Activated T-helper 17 cell treated with anti-CD3 and anti-CD28 coated beads, Interleukin-2, amount 50 U/mL, for 72 hours (primary cell): ENCODE measurements at places on chromosomes 3 and 15. TPM values are rescaled to one million over a fixed set of nuclear protein-coding genes. Genes with fewer than 3 reads are reported as not detected.

- ATAC-seq = no peak
These were observed 36.8 kb downstream of the TMEM40 start for GRCh38 chr3:12722226-12722625.

GRCh38 chr3:45656575-45657363, 32.4 kb upstream of the SACM1L start:
- peak; percentile 94 for ATAC-seq

DNA sequence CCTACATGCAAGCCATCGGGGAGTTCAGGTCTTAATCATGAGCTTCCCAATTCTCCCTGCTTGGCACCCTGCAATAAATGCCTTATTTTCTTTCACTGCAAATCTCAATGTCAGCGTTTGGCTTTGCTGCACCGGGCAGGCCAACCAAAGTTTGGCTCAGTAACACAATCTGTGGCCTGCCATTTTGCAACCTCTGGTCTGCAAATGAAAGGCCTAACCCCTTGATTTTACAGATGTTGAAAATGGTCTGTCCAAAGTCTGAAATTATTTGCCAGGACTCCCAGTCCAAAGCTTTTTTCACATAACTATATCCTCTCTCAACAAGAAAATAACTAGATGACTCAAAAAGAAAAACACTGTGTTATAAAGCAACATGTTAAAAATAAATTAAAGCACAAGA, 34.0 kb upstream of the LEKR1 start:
- ATAC-seq = no peak

- ATAC-seq = peak; percentile 82
These were observed 124.3 kb downstream of the CHSY1 start for GRCh38 chr15:101127506-101128076.

- ATAC-seq = no peak
These were observed 220.9 kb upstream of the CTDSPL start for GRCh38 chr3:37640636-37641375.

DNA sequence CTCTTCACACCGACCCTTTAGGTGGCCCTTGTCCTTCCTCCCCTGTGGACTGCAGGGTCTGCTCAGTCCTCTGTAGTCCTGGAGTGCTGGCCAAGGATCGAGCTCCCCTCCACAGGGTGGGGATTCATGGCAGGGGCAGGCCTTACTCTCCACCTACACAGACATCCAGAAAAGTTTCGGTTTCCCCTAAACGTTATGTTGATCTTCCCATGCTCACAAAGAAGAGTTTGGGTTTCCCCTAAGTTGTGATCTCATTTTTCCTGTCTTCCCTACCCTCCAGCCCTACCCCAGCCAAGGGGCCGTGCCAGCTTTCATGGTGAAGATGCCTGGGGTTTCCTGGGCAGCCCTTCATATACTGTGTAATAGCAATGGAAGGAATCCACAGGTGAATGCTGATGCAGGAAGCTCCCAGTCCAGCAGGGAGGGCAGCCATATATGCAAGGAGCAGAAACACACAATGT, 10.3 kb downstream of the STOML1 start:
- ATAC-seq = peak; percentile 78

DNA sequence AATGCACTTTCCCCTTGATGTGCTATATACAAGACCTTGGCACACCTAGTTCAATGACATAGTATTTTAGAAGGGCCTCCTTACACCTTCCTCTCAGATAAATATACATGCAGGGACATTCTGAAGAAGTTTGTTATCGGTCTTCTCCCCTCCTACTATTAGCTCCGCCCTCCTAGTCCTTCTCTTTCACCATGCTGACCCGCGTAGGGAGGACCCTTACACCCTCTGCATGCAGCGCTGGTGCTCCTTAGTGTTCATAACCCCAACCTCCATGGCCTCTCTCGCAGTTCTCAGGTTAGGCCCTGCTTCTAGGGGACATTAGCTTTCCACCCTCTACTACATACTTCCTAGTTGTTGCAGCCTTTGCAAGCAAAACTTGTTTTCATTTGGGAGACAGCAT, 146.4 kb downstream of the PGPEP1L start:
- ATAC-seq = no peak

- ATAC-seq = no peak
These were observed 56.9 kb downstream of the CADPS start for GRCh38 chr3:62818347-62818746.

DNA sequence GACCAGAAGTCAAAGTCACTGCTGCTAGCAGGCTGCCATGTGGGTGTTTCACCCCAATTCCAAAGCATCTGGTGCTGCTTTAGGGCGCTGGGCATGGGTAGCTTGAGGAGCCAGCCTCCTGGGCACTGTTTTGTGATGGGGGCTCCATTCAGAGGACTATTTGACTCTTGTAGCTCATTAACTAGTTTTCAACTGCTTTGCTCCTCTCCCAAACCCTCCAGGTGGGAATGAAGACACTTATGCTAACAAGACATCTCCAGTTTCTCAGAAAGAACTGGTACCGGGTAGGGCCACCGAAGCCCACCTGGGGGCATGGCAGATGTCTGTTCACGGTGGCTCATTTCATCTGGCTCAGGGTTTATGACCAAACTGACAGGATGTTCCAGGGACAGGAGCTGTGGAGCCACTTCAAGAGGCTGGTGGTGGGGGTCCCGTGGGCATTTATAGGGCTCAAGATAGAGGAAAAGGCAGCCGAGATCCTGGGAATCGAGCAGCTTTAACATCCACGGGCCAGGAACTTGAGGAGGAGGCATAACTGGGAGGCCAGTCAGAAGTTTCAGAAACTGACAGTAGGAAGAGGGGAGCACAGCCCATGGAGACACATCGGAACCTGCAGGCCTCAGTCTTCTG, 17.7 kb downstream of the AMOTL2 start:
- ATAC-seq = no peak

- ATAC-seq = no peak
These were observed 50.4 kb upstream of the TRA2B start for GRCh38 chr3:185988080-185988815.

Gene UBL7
- 52.6 TPM for total RNA-seq

Gene ISLR
- not detected for total RNA-seq

Gene TRMT10C
- 49.9 TPM for total RNA-seq

Gene DUSP7
- 19.3 TPM for total RNA-seq
